ENCODE measurements at places on chromosomes 6 and 20. TPM values are rescaled to one million over a fixed set of nuclear protein-coding genes. Genes with fewer than 3 reads are reported as not detected.

- DNase-seq: no peak
These were observed 89.0 kb upstream of the LYRM2 start for GRCh38 chr6:89727501-89727900.

GRCh38 chr6:165441181-165441580 is 131.8 kb upstream of the C6orf118 start:
- no peak for DNase-seq

- no peak for DNase-seq
These were observed 96.0 kb downstream of the PSMB1 start for GRCh38 chr6:170456886-170457698.

DNA sequence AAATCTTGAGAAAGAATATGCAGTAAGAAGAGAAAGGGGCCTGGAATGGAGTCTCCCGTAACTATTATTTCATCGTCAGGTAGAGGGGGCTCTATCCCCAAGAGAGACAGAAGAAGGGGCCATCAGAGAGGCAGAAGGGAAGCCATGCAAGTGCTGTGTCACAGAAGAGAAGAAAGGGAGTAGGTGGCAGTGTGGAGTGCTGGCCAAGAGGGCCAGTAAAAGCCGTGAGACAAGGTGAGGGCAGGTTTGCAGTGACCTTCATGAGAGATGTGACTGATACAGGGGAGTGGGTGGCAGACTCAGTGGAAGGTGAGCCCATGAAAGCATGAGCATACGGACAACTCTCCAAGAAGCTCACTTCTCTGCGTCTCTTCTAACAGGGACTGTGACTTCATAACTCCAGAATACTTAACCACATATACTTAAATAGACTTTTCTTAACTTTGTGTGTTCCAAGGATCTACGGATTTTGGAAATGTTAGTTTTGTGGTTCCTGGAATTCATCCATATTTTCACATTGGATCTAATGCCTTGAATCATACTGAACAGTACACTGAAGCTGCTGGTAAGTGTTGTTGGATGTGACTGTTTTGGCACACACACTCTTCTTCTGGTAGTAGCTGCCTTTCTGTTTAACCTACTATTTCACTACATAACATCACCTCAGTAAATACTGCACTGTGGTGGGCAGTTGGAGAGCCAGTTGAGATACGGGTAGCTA is 15.6 kb downstream of the PM20D2 start:
- no peak for DNase-seq

DNA sequence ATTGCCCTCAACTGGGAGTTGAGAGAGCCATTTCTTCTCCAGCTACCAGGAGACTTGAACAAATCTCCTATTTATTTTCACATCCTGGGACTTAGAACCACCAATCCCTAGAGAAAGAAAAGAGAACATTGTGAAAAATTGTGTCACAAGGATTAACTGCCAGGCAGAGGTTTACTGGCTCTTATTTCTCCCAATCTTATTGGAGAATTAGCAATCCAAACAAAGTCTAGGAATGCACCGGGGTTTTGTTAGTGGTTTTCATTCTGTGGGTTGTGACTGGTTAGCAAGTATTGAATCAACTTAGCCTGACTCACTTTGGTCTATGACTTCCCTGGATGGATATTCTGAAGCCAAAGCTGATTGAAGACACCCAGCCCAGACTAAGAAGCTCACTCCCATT is 21.2 kb upstream of the ENPP5 start:
- DNase-seq: no peak

DNA sequence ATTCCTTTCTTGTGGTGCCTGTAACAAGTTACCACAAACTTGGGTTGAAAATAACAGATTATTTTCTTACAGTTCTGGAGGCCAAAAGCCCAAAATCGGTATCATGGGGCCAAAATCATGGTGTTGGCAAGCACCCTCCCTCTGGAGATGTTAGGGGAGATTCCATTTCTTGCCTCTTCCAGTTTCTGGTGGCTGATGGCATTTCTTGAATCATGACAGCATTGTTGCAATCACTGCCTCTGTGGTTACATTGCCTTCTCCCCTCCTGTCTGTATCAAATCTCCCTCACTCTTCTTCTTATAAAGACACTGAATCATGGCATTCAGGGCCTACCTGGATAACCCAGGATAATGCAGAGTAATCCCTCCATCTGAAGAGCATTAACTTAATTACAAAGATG is 17.9 kb upstream of the TENT5A start:
- DNase-seq: no peak

DNA sequence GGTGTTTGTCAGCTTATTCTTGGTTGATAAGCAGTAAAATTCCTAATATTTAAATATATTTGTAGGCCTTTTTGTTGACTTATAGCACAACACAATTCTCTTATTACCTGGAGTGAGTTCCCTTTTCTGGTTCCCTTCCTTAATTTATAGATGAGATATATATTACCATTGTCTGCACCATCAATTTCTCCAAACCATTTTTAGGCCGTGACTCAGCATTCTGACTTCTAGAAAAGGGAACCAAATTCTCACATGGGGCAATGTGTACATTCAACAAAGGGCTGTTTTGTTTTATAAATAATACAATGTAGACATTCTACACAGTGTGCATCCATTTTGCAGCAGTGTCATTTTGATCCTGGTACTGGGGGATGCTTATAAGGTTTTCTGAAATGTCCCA is 52.8 kb downstream of the NCOA7 start:
- DNase-seq: no peak

Gene UNC5CL
- total RNA-seq: 2.3 TPM

DNA sequence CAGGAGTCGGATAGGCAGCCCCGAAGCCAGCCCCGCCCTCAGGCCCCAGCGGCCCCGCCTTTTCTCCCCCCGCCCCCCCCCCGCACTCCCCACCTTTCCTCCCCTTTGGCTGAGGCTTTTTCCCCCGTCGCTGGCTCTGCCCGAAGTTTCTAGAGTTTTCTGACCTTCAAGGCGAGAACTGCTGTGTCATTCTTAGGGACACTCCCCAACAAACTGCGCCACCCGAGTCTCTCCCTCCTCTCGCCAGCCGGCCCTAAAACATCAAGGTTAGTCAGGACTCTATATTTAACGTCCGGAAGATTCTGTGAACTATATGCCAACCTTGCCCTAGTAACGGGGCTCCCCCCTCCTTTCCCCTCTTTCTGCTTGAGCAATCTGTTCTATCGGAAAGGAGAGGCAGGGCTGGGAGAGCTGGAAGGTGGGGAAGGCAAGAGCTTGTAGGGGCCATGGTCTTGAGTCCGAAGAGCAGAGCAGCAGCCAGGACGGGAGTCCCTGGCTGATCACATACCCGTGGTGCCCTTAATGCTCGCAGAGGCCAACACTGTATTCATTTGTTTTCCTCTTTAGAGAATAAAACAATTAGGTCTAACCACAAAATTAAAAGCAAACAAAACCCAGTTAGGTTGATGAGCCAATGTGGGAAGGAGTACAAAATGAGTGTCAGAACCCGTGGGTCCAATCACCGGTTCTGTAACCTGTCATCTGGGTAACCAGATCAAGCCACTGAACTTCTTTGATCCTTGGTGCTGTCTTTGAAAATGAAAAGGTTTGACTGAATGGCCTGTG is 5.3 kb upstream of the HSPA1B start:
- DNase-seq: peak; percentile 53

- no peak for DNase-seq
These were observed 10.6 kb upstream of the STX16 start for GRCh38 chr20:58640446-58640845.

DNA sequence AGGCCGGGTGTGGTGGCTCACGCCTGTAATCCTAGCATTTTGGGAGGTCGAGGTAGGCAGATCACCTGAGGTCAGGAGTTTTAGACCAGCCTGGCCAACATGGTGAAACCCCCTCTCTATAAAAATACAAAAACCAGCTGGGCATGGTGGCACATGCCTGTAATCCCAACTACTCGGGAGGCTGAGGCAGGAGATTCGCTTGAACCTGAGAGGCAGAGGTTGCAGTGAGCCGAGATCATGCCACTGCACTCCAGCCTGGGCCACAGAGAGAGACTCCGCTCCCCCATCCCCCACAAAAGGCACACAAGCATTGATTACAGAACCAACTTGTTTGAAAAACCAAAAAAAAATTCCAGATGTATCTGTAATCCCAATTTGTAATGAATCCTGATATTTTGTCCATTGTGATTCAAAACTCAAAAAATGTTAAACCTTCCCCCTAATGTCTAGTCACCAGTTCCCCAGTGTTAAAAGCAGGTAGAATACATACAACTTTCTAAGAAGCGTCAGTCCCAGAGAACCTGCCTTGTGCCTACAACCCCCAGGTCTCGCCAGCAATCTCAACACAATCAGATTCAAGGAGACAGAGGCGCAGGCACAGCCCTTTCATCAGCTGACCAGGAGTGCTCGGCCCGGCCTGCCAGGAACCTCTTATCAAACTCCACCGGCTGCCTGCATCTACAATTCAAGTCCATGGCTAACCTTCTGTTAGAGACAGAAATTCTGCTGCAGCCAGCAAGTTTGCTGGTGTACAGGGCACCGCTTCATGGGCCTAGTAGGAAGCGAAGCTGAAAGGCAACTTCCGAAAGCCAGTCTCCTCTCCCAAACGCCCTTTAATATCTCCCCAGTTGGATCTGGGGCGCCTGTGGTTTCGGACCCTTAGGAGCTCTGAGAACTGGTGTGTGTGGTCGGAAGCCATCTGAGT is 2.1 kb downstream of the EZR start:
- peak; percentile 58 for DNase-seq

DNA sequence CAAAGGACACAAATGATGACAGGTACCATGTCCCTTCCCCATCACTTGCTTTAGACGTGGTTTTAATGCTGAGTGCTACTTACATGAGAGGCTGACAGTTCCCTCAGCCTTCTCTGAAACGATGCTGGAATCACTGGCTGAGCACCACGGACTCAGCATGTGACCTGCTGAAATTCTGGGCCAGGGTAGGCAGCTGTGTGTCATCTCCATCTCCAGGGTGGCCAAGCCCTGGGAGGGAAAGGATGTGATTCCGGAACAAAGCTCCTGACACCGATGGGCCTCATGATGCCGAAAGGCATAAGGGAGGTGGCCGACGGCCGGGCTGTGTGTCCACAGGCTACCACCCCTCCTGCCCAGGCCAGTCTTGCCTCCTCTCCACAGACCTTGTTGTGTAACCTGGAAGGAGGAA is 184.3 kb upstream of the CST7 start:
- no peak for DNase-seq

- no peak for DNase-seq
These were observed 184.2 kb upstream of the RALGAPA2 start for GRCh38 chr20:20896606-20897005.

Gene FOXF2
- total RNA-seq: not detected

DNA sequence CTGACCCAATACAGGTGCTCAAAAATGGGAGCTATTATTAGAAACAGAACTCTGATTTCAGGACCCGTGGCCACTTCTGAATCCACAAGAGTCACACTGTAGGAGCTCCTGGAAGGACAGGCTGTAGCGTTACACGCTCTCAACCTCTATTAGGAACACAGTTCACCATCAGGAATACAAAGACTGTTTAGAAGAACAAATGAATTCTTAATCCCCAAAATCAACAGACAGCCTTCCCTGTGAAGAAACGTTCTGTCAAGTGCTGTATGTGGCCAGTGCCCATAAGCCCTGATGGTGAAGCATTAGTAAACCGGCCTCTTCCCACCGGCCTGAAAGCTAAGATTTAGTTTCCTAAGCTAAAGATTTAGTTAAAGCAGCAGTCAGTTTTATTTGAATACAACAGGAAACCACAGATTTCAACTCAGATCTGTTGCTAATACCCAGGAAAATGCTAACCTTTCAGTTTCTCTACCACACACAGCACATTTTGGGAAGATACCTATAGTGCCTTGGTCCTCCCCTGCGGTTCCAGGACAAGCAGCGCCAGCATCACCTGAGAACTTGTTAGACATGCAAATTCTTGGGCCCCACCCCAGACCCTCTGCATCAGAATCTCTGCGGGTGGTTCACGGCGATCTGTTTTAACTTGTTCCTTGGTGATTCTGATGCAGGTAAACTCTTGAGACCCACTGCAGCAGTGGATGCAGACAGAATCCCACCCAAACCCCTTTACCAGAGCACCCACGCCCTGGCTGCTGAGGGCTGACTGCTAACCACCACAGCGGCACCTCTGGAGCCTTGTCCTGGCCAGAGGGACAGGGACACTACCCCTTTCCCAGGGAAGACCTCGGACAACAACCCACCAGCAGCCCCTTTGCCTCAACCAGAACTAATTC is 33.4 kb downstream of the MTRES1 start:
- no peak for DNase-seq

DNA sequence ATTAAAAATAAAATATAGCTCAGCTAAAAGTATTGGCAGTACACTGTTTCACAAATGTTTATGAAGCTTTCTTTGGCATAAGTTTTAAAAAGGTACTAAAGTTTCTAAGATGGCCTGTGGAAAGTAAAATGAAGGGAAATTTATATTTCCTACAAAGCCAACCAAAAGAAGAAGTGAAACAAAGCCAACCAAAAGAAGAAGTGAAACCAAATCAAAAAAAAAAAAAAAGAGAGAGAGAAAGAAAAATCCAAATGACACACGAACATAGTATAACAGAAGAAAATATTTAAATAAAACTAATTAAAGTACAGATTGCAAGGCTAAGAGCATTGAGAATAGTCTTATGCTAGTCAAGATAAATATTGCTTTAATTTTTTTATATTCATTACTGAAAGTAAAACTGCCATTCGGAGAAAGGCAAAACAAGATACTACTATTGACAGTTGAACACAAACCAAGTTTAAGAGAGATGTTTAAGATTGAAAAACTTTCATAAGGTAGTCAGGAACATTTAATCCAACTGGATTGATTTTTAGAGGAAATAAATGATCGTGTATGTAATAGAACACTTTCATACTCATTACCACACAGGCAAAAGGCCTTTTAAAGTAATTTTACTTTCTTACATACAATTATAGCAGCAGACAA is 12.8 kb upstream of the KHDRBS2 start:
- DNase-seq: no peak

DNA sequence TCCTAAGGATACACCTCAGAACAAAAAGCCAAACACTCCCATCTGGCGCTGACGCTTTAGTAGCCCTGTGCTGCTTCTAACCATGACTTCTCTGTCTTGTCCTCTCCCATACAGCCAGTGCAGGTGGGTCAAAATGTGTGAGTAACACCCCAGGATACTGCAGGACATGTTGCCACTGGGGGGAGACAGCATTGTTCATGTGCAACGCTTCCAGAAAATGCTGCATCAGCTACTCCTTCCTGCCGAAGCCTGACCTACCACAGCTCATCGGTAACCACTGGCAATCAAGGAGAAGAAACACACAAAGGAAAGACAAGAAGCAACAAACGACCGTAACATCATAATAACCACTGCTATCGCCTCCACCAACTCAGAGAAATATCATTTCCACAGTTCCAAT is 1.4 kb downstream of the DEFB132 start:
- DNase-seq: no peak

DNA sequence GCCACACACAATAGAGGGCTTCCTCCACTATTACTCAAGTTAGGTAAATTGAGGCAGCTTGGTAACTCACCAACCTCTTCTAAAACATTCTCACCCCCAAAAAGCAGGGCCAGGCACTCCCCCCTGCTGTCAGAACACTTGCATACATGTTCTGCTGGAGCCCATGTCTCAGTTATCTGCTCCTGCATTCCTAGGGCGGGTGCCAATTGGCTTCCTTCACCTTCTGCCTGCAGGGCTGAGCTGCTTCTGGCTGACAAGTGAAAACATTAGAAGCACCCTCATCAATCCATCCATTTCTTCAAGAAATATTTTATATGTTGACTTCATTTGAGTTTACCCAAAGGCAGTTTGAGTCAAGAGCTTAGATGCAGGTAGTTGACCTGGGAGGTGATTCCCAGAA is 4.5 kb upstream of the ENTPD6 start:
- DNase-seq: no peak

Data from CD8-positive, alpha-beta T cell (primary cell).